Upper lobe of right lung (tissue), 1 donor: ENCODE measurements at places on chromosomes 11 and 22. TPM values are rescaled to one million over a fixed set of nuclear protein-coding genes. Genes with fewer than 3 reads are reported as not detected.
A peak's percentile ranks its signal among the peaks of the same experiment; 100 is the strongest.

- no peak overlapping the region for H3K27ac ChIP-seq
- H3K27me3 ChIP-seq, result no peaks in the 10 kb centered on the region
- no peak overlapping the region for H3K4me3 ChIP-seq
- H3K4me1 ChIP-seq, result no peaks in the 10 kb centered on the region
- no peak for DNase-seq
- H3K36me3 ChIP-seq, result no peaks in the 10 kb centered on the region
Measured at GRCh38 chr11:121321614-121322243, 29.2 kb downstream of the SC5D start.

Gene TNNI2
- 6.9 TPM for total RNA-seq

DNA sequence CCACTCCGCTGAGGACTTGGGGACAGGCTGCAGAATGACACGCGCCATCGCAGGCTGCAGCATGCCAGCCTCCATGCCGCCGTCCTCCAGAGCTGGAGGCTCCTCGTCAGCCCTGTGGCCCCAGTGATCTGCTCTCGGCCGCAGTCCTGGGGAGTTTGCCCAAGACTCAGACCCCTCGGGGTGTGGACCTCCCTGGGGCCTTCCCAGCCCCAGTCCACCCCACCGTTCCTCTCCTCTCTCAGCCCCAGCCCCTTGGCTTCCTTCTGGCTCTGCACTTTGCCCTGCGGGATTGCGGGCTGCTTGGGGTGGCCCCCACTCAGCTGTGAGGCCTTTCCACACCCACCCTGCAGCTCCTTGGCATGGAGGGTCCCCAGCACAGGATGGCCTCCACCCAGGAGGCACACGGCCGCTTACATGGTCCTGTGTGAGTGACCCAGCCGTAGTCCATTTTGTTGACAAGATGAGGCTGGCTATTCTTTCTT lies 414.9 kb downstream of the TBC1D22A start:
- no peak overlapping the region for H3K4me3 ChIP-seq
- no peaks in the 10 kb centered on the region for H3K36me3 ChIP-seq
- H3K27ac ChIP-seq, result no peak overlapping the region
- no peak for DNase-seq

- no peaks in the 10 kb centered on the region for H3K27me3 ChIP-seq
- no peaks in the 10 kb centered on the region for H3K4me1 ChIP-seq
- DNase-seq, result no peak
- H3K27ac ChIP-seq, result no peak overlapping the region
Measured at GRCh38 chr11:77172666-77172982, 44.6 kb downstream of the MYO7A start.

GRCh38 chr11:132549561-132549960 lies 982.7 kb downstream of the OPCML start:
- H3K36me3 ChIP-seq, result no peaks in the 10 kb centered on the region
- no peak for DNase-seq
- H3K27ac ChIP-seq, result no peak overlapping the region
- no peaks in the 10 kb centered on the region for H3K4me1 ChIP-seq
- no peak overlapping the region for H3K4me3 ChIP-seq

DNA sequence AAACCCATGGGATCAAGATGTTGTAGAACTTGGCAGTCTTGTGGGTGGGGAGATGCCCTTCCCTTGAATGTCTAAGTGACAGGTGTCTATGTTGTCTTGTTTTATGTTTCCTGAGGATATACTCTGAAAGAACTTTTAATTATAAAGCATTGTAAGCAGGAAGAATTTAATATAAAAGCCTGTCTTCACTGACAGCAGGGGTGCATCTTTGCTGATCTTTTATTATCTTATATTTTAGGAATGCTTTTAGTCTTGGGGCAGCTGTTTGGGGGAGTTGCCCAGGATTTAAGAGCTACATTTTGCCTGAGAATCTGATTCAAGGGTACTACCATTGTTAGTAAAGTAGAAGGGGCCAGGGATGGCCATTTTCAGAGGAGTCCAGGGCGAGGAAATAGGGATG lies 43.4 kb downstream of the IRAG1 start:
- DNase-seq, result no peak
- no peak overlapping the region for H3K4me3 ChIP-seq
- peaks cover 47% of the 10 kb centered on the region for H3K4me1 ChIP-seq
- no peaks in the 10 kb centered on the region for H3K27me3 ChIP-seq
- no peaks in the 10 kb centered on the region for H3K36me3 ChIP-seq

Gene USH1C
- total RNA-seq, result not detected

- no peak overlapping the region for H3K4me3 ChIP-seq
- H3K27me3 ChIP-seq, result no peaks in the 10 kb centered on the region
- H3K36me3 ChIP-seq, result no peaks in the 10 kb centered on the region
- H3K27ac ChIP-seq, result peak overlapping the region; percentile 24
Measured at GRCh38 chr11:47143322-47143721, 33.4 kb downstream of the ARFGAP2 start.

DNA sequence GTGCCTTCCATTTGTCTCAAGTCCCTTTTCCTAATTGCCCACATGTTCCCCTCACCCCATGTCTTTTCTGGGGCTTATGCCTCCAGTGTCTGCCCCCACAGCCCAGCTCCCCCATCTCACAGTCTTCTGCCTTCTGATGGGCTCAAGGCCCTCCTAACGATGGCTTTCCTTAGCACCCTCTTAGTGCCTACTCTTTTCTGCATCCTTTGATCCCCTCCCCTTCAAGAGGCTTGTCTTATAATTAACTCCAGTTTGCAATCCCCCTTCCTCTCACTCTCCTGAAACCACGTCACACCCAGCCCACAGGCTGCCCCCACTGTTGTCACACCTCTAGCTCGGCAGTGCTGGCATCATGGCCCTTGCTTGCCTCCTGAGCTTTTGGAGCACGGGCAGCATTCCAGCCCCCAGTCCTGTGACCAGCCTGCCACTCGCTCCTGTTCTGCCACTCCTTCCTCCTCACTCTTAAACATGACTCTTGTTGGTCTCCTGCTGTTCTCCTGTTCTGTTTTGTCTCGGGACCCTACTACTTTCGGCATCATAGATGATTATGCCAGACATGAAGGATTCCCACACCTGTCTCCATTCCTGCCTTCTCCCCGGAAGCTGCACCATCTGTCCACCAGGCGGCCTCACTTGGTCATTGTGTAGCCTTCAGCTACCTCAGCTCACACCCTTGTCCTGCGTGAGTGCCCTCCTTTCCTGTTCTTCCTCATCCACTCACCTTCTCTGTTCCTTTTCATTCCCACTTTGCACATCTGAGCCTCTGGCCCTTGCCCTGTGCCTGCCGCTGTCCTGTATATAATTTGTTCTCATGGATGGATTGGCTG lies 26.1 kb downstream of the UBE2L3 start:
- H3K27me3 ChIP-seq, result no peaks in the 10 kb centered on the region
- no peak overlapping the region for H3K27ac ChIP-seq
- no peak overlapping the region for H3K4me3 ChIP-seq
- peaks cover 39% of the 10 kb centered on the region for H3K36me3 ChIP-seq
- DNase-seq, result no peak
- H3K4me1 ChIP-seq, result peaks cover 25% of the 10 kb centered on the region

Gene ANO3
- total RNA-seq, result 1.2 TPM

GRCh38 chr11:74726547-74727182 lies 4.6 kb downstream of the CHRDL2 start:
- H3K4me1 ChIP-seq, result peaks cover 11% of the 10 kb centered on the region
- peaks cover 16% of the 10 kb centered on the region for H3K27me3 ChIP-seq
- H3K36me3 ChIP-seq, result no peaks in the 10 kb centered on the region
- H3K4me3 ChIP-seq, result no peak overlapping the region
- no peak overlapping the region for H3K27ac ChIP-seq

Gene CBX7
- total RNA-seq, result 62.7 TPM

DNA sequence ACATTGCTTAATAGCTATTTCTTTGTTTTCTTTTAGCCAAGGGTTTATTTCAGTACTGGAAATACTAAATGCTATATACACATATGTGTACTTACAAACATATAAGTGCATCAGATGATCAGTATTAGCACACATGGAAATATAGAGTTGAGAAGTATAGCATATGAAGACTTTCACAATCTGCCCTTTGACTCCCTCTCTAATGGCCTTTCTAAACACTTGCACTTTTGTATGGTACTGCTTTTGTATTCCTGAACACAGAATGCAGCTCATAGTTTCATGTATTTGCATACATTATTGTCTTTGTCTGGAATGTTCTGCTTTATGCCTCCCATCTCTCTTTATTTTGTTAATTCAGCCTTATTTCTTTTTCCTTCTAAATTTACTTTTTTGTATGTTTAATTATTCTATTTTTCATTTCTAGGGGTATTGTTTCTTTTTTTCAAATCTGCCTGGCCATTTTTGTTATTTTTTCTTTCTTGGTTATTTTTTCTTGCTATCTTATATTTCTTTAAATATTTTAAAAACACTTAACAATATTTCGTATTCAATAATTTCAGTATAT lies 28.8 kb downstream of the ACER3 start:
- H3K4me3 ChIP-seq, result no peak overlapping the region
- H3K27ac ChIP-seq, result no peak overlapping the region
- DNase-seq, result no peak
- no peaks in the 10 kb centered on the region for H3K36me3 ChIP-seq
- H3K27me3 ChIP-seq, result no peaks in the 10 kb centered on the region

DNA sequence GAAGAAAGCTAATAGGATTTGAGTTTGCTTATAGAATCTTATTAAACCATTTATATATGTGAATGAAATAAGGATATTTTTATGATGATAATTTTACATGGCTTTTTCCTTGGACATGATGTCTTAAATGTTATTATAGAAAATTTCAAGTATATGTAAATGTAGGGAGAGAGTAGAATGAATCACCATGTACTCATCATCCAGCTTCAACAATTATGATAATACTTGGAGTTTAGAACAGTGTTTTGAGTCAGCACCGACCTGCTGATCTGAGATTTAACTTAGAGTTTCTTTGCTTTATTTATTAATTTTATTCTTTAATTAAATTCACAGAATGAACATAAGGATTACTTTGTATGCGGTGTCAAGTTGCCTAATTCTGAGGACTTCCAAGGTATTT lies 193.5 kb downstream of the UVRAG start:
- H3K36me3 ChIP-seq, result peaks cover 49% of the 10 kb centered on the region
- H3K4me1 ChIP-seq, result no peaks in the 10 kb centered on the region
- H3K27ac ChIP-seq, result no peak overlapping the region
- DNase-seq, result no peak

Gene LTBP3
- 128 TPM for total RNA-seq
